ENCODE measurements at places on chromosomes 7 and 10.

- no peak for DNase-seq
Measured at GRCh38 chr7:44849259-44849884, 1.5 kb upstream of the H2AZ2 start.

DNA sequence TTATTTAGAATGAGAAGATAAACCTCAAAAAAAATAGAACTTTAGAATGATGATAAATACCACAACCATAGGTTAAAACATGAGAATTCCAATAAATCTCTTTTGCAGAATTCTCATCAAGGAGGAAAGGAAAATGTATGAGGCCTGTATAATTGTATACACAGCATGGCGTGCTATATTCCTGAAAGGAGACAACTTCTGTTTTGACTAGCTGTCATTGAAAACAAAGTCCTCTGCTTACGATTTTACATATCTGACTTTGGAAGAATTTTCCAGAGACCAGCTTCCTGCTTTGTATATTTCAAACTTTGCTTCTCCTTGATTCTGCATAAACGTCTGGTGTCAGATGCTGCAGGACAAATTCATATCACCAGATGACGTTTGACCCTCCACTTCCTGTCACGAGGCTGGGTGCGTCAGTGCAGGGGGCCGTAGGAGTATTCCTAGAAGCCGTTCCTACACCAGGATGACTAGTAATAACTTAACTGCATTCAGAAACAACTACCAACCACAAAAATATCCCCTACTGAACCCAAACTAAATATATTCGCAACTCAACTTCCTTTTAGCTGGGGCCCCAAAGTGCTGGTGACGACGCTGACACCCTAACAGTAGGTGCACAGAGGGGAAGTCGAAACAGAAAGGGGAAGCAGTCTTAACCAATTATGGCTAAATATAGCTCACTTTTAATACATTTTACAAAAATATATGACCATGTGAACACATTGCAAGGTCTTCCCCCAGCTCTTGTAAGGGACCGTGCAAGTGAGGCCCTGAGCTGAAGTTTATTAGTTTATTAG lies 178.6 kb upstream of the INHBA start:
- DNase-seq = no peak

- DNase-seq = no peak
Measured at GRCh38 chr7:70060298-70061068, 462.2 kb downstream of the AUTS2 start.

DNA sequence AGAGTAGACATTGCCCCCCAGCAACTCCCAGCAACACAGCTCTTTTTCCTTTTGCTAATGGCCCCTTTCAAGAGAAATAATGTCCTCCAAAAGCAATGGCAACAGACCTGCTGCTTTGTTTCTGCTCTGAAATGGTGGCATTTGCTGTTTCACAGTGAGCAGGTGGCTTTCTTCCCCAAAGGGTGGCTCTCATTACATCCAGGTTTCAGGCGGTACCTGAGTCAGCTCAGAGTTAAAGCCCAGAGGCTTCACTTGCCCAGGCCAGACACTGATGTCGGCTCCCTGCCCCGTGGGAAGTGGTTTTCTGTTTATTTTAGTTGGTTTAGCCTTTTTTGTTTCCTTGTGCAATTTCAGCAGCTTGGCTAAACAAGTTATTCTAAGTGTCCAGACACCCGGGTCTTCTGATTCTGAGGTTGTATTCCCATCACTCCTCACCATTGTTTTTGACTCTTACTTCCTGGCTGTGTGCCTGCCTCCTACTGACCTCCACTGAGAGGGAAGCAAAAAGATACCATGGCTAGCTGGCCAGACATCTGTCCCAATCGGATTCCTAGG lies 7.8 kb upstream of the ATOH7 start:
- DNase-seq = no peak

DNA sequence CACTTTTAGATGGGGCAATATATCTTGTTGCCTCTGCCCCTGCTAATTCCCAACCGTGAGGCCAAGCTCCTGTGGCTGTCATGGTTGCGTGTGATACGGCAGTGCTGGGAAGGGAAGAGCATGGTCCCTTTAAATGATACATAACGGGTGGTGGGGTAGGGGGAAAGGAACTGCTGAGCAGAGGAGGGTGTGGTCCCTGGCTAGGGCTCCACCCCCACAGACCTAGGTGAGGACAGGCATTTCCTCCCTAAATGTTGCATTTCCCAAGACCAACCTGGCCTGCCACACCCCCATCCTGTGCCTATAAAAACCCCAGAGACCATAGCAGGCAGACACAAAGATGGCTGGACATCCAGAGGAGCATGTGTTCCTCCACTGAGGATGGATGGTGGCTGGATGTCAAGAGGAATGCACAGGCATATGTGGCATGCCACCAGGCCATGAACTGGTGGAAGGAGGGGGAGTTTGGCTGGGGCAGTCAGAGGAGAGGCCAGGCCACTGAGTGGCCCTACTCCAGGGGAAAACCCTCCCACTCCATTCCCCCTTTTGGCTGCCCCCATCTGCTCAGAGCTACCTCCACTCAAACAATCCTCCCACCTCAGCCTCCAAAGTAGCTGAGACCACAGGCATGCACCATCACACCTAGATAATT lies 104.0 kb downstream of the PLXDC2 start:
- DNase-seq = no peak

DNA sequence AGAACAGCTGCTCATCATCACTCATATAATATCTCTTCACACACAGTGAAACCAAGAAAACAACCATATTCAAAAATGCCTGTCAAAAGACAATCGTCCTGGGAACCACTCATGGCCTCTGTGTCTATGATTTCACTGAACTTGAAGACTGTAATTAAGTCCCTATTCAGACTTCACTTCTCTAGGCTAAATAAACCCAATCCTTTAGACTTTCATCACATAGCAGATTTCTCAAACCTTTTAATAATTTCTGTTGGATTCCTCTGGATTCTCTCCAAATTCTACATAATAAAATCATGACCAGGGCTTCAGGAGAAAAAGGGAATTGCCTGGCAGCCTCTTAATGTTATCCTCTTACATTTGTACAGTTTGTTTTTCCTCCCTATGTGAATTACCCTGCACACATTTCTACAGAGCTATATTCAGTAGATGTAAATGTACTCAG lies 201.1 kb downstream of the LRRN3 start:
- no peak for DNase-seq

DNA sequence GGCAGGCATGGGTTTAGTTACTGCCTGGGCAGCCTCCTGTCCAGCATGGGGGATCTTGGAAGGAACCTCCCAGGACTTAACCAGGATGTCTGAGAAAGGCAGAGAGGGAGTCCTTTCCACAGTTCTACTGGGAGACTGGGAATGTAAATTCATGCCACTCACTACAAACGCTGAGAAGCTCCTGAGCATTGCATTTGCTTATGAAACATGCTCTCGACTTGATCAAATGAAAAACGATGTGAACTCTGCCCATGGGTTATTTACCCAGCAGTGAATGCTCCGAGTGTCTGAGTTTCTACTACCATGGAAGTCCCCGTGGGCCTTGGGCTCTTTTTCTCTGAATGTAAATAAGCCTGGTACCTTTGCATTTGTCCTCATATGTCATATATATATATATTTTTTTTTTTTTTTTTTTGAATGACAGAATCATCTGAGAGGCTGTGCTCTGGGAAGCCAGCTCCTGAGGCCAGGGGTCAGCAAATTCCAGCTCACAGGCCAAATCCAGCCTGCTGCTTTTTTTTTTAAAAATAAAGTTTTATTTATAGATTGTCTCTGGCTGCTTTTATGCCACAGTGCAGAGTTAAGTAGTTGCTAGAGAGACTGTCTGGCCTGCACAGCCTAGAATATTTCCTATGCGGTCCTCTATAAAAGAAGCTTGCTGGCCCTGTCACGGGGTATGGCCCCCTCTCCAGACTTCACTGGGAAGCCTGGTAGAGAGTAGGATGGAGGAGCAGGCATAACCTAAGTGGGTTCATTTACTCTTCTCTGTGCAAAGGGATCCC lies 21.4 kb upstream of the RAPGEF5 start:
- no peak for DNase-seq

DNA sequence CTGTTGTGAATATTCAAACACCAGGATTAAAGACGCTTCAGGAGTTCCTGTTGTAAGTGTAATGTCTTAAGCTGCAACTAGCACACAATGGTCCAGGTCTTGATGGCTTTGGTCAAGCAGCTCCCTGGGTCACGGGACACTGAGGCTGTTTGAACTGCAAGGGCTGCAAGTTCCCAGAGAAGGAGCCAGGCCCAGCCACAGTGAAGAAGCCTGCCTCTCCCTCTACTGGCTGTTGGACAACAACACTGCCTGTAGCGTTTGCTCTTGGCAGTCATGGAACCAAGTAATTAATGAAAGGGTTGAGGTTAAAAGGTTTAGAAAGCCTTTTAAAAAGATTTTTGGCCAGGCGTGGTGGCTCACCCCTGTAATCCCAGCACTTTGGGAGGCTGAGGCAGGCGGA lies 31.9 kb upstream of the GUSB start:
- peak; percentile 39 for DNase-seq

- DNase-seq = no peak
Measured at GRCh38 chr7:23628370-23628769, 31.2 kb downstream of the CCDC126 start.

GRCh38 chr10:73076360-73077183 lies 20.1 kb downstream of the P4HA1 start:
- DNase-seq = no peak

GRCh38 chr10:49643241-49644034 lies 29.6 kb downstream of the CHAT start:
- no peak for DNase-seq

DNA sequence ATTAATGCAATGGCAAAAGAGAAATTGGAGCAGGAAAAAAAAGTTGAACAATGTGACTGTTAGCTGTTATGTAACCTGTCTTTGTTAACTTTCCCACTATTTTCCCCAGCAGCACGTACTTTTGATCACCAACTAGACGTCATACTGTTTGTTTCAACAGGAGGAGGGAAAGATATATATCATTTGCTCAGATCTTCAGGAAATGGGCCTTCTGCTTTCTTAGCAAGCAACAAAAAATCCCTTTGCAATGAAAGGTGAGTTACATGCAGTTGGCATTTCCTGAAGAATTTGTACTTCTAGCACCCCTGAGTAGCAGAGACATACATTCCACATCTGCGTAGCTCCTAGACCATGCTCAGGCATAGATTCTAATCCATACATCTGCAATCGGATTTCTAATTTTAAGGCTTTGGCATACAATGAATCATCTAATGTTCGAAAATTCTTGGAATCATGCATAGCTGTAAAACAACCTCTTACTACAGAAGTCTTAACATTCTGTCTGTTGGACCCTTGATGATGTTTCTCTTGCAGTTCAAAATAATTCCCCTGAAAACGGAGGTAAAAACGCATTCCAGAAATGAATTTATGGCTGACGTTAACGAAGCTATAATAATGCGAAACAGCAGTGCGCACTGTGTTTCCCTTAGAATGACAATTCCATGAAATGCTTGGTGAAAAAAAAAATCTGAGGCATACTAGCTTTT lies 286.9 kb upstream of the MGMT start:
- no peak for DNase-seq

DNA sequence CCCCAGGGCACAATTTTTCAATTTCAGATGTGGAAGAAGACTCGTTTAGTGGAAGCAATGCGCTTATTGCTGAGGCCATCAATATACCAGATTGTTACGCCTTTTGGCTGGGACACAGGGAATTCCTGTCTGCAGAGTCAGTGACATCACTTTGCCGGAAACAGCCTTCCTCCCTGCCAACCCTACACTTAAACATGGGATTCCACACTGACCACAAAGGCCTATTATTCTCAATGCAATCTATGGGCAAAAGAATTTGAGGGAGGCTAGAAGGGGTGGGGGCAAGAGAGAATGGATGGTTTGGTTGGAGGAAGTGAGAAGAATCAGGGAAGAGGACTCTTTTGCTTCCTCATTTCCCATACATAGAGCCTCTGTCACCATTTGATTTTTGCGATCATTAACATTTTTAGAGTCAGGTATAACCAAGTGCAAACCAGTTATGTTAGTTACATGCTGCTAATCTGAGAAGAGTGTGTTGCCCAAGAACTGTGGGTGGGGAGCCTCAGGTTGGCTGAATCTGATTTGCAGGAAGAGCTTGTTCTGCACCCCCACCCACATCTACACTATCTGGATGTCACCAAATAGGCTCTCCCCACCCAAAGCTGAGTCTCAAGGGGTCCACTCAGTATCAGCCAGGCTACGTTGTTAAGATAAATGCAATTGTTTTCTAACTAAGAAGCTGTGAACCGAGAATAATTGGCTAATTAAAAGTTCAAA lies 58.2 kb downstream of the ENTPD1 start:
- DNase-seq = no peak

GRCh38 chr10:45427262-45427969 lies 53.4 kb downstream of the ALOX5 start:
- no peak for DNase-seq

DNA sequence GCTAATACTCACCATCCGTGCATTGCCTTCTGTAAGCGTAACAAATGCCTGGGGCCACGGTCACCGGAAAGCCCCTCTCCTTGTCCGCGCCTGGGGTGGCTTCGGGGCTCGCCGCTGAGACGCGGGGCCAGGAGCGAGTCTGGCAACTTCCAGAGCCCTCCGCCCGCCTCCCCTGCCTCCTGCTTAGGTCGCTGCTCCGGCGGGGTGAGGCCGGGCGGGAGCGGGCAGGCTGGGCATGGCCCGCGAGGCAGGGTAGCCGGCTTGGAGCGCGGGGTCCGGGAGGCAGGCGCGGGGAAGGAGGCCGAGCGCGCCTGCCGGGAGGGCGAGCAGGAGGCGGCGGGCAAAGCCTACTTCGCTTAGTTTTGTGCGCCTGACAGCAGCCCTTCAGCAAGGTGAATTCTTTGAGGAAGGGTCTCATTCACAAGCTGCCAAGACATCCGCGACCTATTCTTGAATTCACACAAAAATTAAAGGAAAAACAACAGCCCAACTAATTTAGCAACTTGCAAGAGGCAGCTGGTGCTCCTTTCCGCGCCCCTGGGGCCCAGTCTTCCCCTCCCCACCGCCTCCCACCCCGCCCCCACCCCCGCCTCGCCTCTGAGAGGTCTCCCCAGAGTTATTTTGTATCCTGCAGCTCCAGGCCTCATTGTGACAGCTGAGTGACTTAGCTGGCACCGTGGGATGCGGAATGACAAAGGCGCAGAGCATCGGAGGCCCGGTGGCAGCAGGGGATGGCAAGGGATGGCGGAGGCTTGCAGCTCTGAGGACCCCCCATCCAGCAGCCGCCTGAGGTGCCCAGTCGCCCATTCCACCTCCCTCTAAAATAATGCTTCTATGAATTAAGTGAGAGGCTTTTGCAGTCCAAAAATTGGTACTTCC lies 12.8 kb upstream of the KAT6B start:
- DNase-seq = no peak

GRCh38 chr7:3321206-3321605 lies 20.2 kb downstream of the SDK1 start:
- DNase-seq = no peak

- DNase-seq = no peak
Measured at GRCh38 chr7:135650831-135651573, 11.3 kb upstream of the STMP1 start.

- DNase-seq = no peak
Measured at GRCh38 chr7:149727899-149728476, 45.4 kb downstream of the ZNF467 start.

GRCh38 chr10:91054325-91054724 lies 133.4 kb upstream of the ANKRD1 start:
- DNase-seq = no peak

GRCh38 chr10:119818889-119819270 lies 53.8 kb downstream of the MCMBP start:
- DNase-seq = no peak

Data from HuH-7.5 (cell line).